CD4-positive, CD25-positive, alpha-beta regulatory T cell (primary cell): ENCODE measurements at places on chromosomes 11 and 22. TPM values are rescaled to one million over a fixed set of nuclear protein-coding genes. Genes with fewer than 3 reads are reported as not detected.

DNA sequence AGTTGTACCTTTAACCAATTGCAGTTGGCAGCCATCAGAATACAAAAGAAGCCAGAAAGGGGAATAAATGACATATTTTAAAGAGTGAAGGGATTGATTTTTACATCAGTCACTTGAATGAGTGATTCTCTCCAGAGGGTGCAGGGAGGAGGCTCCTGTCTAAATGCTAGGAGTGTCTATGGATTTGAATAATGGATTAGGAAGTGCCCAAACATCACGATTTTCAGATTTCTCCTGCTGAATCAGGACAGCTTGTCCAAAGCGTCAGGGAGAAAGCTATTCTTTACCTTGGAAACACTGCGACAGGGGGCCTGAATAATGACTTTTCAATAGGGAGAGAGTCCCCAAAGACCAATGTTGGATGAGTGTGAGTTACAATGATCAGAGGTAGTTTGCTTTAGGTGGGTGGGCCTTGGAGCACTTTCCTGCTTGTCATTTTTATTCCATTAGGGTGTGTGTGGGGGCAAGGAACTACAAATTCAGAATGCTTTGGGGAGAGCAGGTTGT, 735.5 kb downstream of the KCNA4 start:
- no peak for DNase-seq

DNA sequence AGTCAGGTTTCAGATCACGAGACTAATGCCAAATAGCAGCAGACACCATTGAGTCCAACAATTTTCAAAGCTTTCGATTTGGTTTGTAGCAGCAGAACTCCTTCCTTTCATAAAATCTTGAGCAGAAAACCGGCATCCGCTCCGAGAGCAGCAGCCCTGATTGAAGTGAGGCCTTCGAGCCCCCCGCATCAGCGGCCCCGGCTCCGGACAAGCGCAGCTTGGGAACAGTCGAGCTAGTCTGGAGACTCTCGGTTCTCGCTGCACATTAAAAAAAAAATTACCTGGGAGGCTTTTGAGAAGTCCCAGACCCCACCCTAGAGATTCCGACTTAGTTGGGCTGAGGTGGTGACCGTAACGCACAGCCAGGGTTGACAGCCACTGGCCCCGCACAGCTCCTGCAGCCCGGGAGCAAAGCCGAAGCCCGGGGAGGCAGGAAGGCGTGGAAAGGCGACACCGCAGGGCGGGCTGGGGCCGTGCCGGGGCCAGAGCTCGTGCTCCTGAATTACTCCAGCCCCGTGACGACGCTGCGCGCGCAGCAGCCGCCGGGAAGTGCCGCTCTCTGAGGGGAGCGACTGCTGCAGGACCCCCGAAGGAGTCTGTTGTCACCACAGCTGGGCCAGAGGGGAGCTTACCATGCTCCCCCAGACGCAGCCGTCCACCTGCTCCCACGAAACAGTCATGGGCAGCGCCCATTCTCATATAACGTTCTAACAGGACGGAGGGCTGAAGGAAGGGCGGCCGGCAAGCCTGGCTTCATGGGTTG, 57.8 kb downstream of the SPATA19 start:
- no peak for DNase-seq

Gene CNTF
- 4.9 TPM for total RNA-seq

GRCh38 chr22:30234786-30235470, 11.6 kb downstream of the LIF start:
- no peak for DNase-seq

Gene AIFM3
- 0.49 TPM for total RNA-seq

GRCh38 chr11:96282625-96283220, 60.3 kb downstream of the MAML2 start:
- no peak for DNase-seq
